ENCODE measurements at places on chromosomes 4 and X.

DNA sequence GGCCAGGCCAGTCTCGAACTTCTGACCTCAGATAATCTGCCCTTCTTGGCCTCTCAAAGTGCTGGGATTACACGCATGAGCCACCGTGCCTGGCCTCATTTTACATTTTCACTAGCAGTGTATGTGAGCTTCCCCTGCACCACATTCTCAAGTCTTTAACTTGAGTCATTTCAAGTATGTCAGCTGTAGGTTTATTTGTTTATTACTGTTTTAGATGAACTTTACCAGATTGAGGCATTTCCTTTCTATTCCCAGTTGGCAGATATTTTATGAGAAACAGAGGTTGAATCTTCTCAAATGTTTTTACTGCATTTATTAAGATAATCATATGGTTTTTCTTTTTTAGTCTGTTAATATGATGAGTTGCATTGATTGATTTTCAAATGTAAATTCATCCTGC lies 114.6 kb upstream of the SH3RF1 start:
- no peak for DNase-seq

GRCh38 chrX:94937491-94937890 lies 1263.5 kb downstream of the FAM133A start:
- DNase-seq, result no peak

DNA sequence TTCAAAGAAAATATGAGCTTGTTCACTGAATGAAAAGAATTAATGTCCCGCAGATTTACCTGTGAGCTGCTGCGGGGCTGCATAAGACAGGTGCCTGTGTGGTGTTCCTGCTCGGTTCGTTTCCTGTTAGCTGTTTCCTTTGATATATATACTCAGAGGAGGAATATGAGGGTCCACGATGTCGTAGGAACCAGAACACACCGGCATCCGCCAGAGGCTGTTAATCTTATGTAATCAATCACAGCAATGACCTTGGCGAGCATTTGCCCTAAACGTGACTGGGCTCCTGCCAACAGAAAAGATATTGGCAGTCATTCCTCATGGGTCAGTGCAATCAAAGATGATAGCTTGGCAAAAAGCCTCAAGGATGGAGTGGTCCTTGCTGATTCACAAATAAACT lies 260.1 kb downstream of the EVC2 start:
- DNase-seq, result no peak

DNA sequence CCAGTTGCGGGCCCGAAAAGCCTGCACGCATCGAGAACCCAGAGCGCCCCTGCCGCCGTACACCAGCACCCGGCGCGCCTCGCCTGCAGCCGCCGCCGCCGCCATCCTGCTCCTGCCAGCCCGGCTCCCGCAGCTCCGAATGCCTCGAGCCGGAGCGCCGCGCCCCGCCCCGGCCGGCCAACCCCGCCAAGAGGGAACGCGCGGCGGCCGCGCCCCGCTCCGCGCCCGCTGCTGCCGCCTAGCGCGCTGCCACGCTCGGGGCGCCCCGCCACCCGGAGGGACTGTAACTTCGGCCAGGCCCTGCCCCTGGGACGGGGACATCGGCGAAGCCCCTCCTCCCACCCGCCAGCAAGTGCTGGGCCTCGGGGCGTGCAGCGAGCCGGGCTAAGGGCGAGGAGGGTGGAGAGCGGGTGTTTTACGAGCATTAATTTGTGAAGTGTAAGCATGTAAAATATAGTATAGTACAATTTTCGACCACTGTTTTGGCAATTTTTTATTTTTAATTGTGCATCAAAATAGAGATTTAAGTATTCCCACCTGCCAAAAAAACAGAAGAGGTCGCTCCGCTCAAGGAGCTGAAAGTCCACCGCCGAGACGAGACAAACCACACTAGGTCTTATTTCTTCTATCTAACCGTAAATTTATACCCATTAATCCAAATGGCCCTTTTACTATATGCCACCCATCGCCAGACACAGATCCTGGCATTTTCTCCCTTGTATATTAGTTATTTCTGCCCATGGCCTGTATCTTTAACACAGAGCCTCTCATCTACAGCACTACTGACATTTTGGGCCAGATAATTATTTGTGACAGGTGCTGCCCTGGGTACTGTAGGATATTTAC lies at the start of gene QDPR:
Gene QDPR, minus strand, starts transcription at position 141 of the 846 bp plus-strand sequence. Its CDS starts 36 bp downstream, at position 105.
- peak; percentile 26 for DNase-seq

DNA sequence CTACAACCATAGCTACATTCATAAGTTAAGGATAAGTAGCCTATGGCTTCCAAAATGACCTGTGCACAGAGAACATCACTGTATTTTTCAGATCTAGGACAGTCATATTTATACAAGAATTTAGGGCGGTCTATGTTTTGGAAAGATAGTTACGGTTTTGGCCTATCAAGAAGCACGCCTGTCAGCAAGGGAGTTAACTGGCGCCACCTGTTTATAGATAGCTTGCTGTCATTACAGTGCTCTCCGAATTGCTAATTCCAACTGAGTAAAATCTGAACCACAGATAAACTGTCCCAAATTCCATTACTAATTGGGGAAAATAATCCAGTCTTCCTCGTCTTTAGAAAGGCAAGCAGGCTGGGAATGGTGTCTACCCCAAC lies 646 bp downstream of the ABCB7 start:
- no peak for DNase-seq

- no peak for DNase-seq
These were observed 14.6 kb downstream of the PSAPL1 start for GRCh38 chr4:7419961-7420660.

DNA sequence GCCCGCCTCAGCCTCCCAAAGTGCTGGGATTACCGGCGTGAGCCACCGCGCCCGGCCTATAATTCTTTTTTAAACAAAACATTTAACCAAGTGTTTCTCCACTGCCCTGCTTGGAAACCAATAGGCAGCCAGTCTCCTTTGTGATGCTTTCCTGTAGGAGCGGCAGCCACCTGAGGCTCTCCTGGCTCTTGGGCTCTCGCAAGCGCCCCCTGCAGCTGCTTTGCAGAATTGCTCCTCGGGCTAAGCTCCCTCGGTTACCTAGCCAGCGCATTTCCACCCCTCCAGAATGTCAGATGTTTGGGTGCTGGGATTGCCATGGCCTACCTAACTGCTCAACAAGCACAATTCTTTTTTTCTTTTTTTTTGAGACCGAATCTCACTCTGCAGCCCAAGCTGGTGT lies 7.7 kb downstream of the S100P start:
- DNase-seq, result no peak

DNA sequence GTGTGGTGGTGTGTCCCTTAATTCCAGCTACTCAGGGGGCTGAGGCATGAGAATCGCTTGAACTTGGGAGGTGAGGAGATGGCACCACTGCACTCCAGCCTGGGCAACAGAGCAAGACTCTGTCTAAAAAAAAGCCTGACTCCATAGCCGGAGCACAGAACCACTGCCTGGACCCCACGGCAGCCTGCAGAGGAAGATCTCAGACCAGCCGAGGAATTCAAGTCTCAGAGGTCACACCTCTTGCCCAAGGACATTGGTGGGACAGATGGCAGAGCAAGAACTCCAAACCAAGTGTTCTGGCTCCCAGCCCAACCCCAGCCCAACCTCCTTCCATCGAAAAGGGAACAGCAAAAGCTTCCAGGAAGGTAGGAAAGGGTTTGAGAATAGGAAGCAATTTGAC lies 70.8 kb downstream of the SMIM20 start:
- no peak for DNase-seq

GRCh38 chrX:31550158-31550557 lies 478.3 kb upstream of the FTHL17 start:
- DNase-seq, result no peak

GRCh38 chr4:140448830-140449229 lies 21.4 kb upstream of the CLGN start:
- no peak for DNase-seq

DNA sequence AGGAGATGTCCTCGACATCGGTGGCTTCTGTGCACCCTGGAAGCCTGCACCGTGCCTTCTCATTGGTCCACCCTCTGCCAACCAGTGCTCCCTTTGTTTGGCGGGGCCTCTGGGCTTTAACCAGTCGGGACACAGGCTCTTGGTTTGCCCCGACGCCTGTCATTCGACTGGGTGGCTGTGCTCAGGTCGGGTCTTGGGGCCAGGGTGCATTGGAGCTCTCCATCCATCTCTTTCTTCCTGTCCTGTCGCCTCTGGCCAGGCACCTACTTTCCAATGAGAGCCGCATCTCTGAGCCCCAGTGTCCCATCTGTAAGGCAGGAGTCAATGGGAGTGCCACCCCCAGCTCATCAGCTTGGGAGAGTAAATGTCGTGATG lies 37.2 kb upstream of the NHSL2 start:
- no peak for DNase-seq

GRCh38 chrX:24703185-24703494 lies 9.4 kb downstream of the POLA1 start:
- DNase-seq, result no peak

All from omental fat pad (tissue), 4 donors.